Sciatic nerve (tissue), 2 donors: ENCODE measurements at places on chromosomes 6 and 20.

DNA sequence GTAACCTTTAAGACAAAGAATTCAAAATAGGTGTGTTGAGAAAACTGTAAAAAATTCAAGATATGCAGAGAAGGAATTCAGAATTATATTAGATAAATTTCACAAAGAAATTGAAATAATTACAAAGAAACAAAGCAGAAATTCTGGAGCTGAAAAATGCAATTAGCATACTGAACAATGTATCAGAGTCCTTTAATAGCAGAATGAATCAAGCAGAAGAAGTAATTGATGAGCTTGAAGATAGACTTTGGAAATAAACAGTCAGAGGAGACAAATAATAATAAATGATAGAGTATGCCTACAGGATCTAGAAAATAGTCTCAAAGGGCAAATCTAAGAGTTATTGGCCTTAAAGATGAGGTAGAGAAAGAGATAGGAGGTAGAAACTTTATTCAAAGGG is 131.7 kb downstream of the COL21A1 start:
- DNase-seq = no peak

DNA sequence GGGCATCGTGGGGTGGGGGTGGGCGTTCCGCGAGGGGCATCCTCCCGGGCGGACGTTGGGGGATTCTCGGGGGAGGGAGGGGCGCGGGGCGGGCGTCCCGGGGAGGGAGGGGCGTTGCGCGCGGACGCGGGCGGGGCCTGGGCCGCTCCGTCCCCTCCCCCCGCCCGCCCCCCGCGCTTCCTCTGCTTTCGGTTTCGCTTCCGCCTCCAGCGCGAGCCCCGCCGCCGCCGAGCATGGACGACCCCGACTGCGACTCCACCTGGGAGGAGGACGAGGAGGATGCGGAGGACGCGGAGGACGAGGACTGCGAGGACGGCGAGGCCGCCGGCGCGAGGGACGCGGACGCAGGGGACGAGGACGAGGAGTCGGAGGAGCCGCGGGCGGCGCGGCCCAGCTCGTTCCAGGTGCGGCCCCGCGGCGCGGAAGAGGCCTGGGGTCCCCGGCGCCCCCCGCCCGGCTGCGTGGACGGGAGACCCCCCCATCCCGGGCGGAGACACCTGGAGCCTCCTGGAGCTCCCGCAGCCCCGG is at the start of gene OGFR:
Gene OGFR, plus strand, starts transcription at position 209 of the 528 bp plus-strand sequence. Its CDS starts 25 bp downstream, at position 234.
- DNase-seq = peak; percentile 88

DNA sequence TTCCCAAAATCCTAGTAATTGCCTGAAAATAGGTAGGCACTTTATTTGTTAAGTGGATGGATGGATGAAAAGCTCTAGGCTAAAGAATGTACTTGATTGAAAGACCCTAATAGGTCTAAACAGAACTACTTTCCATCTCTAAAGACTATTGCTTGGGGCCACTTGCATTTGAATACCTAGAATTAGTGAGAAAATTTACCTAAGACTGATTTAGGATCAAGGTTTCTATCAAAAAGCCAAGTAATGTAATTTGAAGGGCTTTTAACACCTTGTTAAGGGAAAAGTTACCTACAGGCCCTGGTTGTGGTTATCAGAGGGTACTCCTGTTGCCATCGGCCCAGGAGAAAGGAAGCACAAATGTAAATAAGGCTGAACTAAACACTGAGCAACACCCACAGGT is 580.7 kb downstream of the LMBRD1 start:
- no peak for DNase-seq

GRCh38 chr20:2817891-2818595 is 1.9 kb downstream of the TMEM239 start:
- DNase-seq = no peak

- no peak for DNase-seq
These were observed 13.5 kb upstream of the CCDC167 start for GRCh38 chr6:37513155-37513554.

GRCh38 chr6:33746036-33746600 is 587 bp downstream of the IP6K3 start:
- DNase-seq = no peak

GRCh38 chr6:363291-363690 is 28.3 kb upstream of the IRF4 start:
- no peak for DNase-seq

GRCh38 chr20:3808544-3808943 is 11.8 kb upstream of the AP5S1 start:
- no peak for DNase-seq
